ENCODE measurements at places on chromosomes 16 and 17. TPM values are rescaled to one million over a fixed set of nuclear protein-coding genes. Genes with fewer than 3 reads are reported as not detected.
A peak's percentile ranks its signal among the peaks of the same experiment; 100 is the strongest.

Gene OR3A2
- not detected for total RNA-seq

DNA sequence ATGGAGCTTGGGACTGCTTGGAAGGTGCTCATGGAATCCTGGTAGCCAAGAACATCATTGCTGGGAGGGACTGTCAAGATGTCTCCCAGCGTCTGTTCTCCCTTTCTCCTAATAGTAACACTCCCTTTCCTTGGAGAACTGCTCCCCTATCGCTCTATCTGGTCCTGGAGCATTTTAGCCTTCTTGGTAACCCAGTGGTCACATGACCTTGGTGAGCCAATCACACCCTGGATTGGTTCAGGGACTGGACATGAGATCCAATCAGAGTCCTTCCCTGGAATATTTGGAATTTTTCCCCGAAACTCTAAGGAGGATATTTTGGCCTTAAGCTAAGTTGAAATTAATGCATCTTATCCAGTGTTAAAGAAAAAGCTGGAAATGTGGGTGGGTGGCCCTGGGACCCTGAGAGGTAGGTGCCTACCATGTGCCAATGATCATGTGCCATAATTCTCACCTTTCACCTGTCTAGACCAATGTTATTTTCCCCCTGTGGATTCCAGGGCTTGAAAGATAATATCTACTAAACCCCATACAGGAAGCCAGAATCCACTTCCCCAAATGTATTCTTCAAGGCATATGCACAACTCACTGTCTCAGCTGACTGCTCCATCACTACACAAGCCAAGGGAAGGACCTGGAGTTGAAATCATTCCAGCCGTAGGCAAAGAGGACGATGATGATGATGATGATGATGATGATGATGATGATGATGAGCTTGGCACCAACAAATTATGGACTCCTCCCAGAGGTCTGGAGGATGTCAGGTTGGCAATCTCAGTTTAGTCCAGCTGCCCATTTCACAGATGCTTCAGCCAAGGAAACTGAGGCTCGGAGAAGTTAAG is 193.2 kb downstream of the RAB11FIP4 start:
- DNase-seq, result no peak

Gene MPV17L
- total RNA-seq, result 0.75 TPM

- no peak for DNase-seq
These were observed 380.8 kb downstream of the SLC39A11 start for GRCh38 chr17:72711521-72712310.

Gene FN3K
- total RNA-seq, result 10.5 TPM

Gene PLEKHG4
- 3.7 TPM for total RNA-seq

- DNase-seq, result no peak
These were observed 10.5 kb downstream of the TIMM22 start for GRCh38 chr17:1007310-1008007.

- DNase-seq, result no peak
These were observed 61.6 kb downstream of the RGS9 start for GRCh38 chr17:65198653-65199382.

DNA sequence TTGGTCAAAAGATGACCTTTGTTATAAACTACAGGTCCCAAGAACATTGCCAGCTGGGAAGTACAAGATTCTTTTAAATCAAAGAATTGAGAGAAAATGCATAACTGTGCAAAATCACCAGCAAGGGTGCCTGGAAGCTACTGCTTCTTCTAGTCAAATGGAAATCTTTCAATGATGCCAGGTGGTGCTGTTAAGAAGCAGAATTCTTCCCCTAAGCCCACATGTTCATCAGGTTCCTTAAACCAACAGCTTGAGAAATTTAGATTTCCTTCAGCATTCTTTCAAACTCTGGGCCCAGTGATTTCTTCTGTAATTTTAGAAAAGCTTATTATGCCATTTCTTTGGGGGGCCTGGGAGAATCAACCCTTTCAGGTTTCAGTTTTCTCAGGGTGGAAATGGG is 207.8 kb upstream of the WSCD1 start:
- DNase-seq, result no peak

- no peak for DNase-seq
These were observed 2.5 kb downstream of the TTLL6 start for GRCh38 chr17:48814504-48814903.

DNA sequence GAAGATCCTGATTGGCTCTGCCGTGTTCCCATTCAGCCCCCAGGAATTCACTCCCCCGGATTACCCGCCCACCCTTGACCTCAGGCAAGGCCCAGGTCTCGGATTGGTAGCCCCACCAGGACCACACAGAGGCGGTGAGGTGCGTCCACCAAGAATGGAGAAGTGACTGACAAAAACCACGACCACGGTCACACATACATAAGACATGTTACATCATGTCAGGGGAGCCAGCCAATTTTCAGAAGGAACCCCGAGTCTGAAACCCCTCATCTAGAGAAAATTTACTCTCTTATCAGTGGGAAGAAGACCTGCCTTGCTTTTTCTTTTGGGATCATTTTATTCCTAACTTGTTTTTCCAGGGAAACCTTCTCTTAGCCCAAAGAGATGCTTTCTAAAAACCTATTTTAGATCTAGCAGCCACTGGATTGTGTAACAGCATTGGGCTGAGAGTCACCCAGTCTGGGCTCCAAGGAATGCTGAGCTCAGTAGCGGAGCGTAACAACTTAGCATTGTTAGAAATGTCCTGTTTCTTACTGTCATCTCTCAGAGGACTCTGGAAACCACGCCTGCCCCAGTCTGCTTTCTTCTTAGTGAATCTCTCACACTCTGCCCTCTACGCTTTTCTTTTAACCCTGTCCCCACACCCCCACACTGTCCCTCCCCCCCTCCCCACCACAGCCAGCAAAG is 164.1 kb downstream of the CMIP start:
- DNase-seq, result no peak

Gene DHRS7C
- total RNA-seq, result not detected

DNA sequence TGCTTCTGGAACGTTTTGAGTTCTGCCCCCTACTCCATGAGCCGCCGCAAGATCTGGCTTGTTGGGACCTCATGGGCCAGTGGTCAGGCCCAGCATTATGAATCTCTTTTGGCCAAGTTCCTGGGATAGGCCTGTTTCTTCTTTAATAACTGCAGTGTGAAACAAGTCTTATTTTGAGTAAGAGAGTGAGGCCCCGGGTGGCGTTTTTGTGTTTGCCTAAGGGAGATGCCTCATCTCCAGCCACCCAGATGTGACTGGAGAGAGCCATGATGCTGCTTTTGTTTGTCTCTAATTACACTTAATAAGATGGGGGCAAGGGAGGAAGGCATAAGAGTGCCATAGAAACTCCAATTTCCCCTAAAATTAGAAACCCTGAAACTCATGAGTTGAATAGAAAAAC is 39.8 kb downstream of the KSR1 start:
- DNase-seq, result no peak

GRCh38 chr17:5610956-5611355 is 26.6 kb upstream of the NLRP1 start:
- no peak for DNase-seq

GRCh38 chr17:32311028-32311536 is 30.9 kb downstream of the C17orf75 start:
- no peak for DNase-seq

Gene CLEC19A
- total RNA-seq, result not detected

- DNase-seq, result peak; percentile 99
These were observed 16.1 kb upstream of the PLLP start for GRCh38 chr16:57300387-57301125.

DNA sequence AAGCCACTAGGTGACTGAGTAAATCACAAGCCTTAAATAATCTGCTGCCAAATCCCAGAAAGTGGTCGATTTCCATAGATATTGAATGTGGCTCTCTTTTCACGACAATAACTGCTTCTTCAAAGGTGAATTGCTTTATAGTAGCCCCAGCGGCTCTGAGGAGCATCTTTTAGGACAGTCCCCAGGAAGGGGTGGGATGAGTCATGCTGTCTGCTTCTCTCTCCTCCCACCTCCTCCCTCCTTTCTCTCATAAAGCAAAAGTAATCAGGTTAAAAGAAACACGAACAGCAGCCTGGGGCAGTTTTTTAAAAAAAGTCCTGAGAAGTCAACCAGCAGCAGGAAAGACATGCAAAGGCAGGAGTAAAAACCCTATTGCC is 1.8 kb downstream of the KIAA0513 start:
- no peak for DNase-seq

DNA sequence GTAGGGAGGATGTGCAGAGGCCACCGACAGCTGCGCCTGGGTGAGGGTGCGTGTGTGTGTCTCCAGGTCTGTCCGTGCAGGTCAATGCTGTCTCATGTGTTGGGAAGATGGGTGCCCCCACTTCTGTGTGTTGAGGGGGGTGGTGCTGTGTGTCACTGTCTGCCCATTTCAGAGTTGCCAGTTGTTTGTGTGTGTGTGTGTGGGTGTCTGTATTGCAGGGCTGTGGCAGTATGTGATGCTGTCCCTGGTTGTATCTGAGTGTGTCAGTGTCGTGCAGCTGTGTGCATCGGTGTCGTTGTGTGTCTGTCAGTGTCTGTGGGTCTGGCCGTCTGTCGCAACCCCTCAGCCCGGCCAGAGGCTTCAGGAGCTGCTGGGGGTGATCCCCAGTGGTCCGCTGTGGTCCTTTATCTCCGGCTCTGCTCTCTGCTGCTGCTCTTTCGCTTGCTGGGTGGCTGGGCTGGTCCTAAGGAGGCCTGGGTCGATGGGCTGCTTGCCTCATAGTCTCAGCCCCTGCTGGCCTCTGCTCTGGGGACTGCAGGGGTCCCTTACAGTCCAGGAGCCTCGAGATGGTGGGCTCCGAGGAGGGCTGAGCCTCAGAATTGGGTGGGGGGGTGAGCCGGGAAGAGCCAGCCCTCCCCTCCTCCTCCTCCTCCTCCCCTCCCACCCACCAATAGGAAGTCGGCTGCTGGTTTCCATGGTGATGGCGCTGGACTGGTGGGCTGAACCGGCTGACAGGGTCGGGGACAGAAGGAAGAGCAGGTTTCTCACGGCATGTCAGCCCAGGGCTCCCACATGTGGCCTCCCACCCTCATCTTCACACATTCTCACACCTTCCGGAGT is at the start of gene TSPOAP1:
Gene TSPOAP1, minus strand, starts transcription at position 601 of the 840 bp plus-strand sequence. CDS start 875 bp downstream, outside the sequence.
- DNase-seq, result no peak

All from ascending aorta (tissue), 2 donors.